ENCODE measurements at places on chromosomes 4 and X. TPM values are rescaled to one million over a fixed set of nuclear protein-coding genes. Genes with fewer than 3 reads are reported as not detected.
A peak's percentile ranks its signal among the peaks of the same experiment; 100 is the strongest.

- no peak for DNase-seq
Measured at GRCh38 chrX:3943965-3944364, 230.5 kb upstream of the PRKX start.

DNA sequence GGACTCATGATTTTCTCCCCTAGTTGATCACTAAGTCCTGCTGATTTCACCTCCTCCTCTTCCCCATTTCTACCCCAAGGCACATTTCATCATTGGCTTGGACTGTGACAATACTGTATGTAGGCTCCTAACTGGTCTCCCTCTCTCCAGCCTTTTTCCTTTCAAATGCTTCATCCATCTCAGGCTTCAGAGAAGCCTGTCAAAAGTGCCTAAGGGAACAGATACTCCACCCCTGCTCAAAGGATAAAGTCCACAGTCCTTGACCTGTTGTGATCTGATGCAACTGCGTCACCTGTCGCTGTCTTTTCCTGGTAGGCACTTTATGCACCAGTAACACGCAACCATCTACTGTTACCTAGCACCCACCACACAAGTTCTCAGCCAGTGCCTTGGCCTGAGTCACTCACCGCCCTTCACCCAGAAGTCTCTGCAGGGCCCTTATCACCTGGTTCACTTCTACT lies 12.8 kb downstream of the SCARB2 start:
- DNase-seq: no peak

The MAGEA9B gene
- not detected for polyA plus RNA-seq

The NLGN4X gene
- 0.06 TPM for polyA plus RNA-seq

DNA sequence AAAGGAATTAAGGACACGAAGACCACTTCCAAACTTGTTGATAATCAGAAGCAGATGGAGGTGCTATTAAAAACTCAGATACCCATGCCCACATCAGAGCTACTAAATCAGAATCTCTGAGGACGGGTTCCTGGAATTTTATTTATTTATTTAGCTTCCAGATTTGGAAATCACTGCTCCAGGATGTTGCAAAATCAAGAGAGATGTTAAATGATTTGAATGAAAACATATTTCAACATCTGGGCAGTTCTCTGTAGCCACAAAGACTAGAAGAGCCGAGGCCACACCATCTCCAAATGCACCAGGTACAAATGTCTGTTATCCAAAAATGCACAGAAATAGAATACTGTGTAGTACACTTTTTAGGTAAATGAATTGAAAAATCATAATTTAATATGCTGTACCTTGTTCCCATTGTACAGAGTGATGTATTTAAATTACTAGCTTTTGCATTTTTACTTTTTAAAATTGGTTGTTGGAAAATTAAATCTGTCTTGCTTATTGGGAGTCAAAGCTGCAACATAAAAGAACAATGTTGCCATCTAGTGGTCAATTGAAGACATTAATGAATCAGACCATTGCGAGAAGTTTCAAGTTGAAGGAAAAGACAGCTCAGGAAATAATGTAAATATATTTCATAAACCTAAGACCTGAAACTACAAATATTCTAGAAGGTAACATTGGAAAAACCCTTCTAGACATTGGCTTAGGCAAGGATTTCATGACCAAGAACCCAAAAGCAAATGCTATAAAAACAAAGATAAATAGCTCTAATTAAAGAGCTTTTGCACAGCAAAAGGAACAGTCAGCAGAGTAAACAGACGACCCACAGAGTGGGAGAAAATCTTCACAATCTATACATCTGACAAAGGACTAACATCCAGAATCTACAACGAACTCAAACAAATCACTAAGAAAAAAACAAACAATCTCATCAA lies 151.3 kb upstream of the TTC29 start:
- DNase-seq: peak; percentile 44

- DNase-seq: peak; percentile 43
Measured at GRCh38 chrX:136209016-136209738, 42.0 kb downstream of the MAP7D3 start.

GRCh38 chrX:30150196-30150895 lies 65.0 kb upstream of the MAGEB2 start:
- no peak for DNase-seq

DNA sequence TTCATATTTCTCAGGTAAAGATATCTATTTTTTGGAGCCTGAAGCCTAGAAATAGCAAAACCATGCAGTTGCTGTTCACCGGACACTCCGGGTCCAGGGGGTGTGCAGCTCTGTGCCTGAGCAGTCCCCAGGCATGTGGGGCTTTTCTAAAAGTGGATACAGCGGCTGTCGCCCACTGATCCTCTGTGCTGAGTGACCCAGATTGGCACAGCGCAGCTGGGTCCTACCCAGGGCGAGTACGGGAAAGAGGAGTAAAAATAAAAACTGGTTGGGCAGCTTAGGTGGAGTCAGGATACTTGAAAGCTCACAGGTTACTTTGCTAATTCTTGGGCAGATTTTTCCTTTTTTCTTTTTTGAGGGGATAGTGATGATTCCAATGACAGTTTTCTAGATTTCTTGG lies 118.8 kb downstream of the UCHL1 start:
- DNase-seq: no peak

- DNase-seq: no peak
Measured at GRCh38 chrX:142204522-142205433, at the start of gene MAGEC2. Gene MAGEC2, minus strand, starts transcription at chrX:142205290. Its CDS starts 1,303 bp downstream, at chrX:142203987.

- DNase-seq: no peak
Measured at GRCh38 chr4:81773557-81773956, 301.9 kb upstream of the RASGEF1B start.

DNA sequence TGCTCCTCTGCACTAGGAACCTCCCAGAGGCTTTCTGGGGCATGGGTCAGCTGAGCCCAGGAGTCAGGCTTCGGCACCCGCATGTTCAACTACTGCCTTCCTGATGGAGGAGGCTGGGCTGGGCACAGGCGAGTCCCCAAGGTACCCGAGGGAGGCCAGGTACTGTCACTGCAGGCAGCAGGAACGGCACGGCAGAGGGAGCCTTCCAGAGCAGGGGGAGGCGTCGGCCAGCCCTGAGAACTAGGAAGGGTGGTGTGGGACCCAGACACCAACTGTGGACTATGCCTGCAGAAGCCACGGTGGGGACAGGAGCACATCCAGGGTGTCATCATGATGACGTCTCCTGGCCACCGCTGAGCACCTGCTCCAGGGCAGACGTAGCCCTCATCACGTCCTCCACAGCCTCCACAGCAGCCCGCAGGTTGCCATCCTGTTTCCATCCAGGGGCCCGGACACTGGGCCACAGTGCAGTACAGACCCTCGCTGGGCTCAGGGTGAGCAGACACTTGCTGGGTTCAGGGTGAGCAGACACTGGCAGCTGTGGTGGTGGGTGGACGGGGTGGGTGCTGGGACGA lies 40.8 kb downstream of the SORCS2 start:
- DNase-seq: no peak

DNA sequence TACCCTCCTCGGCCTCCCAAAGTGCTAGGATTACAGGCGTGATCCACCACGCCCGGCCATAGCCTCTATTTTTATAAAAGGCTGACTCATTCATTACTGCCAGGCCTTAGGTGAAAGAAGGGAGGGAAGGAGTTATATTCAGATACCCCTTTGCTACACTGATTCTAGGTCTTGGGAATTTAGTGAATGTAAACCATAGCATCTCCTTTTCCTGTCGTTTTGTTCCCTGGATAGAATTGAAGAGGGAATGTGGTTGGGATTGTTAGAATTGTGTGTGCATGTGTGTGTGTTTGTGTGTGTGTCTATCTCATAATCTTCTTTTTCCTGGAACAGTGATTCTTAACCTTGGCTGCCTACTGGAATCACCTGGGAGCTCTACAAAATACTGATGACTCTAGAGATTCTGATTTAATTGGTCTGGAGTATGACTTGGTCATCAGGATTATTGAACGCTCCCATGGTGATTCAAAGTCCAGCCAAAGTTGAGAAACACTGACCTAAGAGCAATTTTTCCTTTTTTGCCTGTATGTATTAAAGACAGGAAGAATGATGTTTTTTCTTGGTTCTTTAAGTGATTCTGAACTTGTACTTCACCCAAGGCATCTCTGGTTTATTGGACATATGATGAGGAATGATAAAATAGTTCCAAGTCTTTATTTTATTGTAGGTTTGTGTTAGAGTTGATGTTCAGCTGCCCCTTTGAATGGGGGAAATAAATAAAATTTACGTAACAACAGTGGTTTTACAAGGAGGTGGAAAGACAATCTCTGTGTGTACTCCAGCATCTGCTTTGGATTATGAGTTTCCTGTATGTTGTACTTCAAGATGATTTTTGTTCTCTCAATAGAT lies 37.0 kb downstream of the NAP1L5 start:
- peak; percentile 1 for DNase-seq

DNA sequence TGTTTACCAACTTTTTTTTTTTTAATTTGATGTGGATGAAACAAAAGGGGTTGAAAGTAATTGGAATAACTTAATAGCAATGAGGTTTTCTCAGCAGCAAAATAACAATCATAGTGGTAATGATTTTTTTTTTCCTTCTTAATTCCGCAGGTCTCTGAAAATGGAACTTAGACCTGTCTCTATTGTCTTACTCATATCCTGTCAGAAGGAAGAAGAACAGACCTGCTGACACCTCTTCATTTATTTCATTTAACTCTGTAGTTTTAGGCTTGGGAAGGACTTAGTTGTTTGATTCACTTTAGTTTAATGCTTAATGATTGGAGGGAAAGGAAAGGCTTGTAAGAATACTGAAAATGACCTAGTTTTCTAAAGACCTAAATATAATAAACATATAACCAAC lies 9.0 kb downstream of the PCDH18 start:
- no peak for DNase-seq

The HTN3 gene
- not detected for polyA plus RNA-seq

- DNase-seq: no peak
Measured at GRCh38 chr4:147368948-147369347, 111.9 kb upstream of the EDNRA start.

- no peak for DNase-seq
Measured at GRCh38 chr4:76886848-76887441, 11.0 kb downstream of the SOWAHB start.

DNA sequence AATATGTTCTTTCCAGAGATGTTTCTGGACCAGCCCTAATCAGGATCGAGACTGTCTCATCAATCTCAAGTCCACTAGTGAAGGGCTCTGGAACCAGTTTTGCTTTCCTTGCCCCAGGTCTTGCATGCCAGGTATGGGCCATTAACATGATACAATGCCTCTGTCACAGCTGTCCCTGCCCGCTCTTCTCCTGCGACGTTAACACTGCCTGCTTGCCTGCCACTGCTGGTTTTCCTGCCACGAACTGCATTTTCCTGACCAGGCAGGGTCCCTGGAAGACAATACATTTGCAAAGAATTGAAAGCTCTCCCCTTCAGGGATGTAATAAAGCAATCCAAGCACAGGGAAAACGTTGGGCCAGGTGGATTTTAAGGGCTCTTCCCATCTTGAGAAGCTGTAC lies 200.3 kb downstream of the MID1 start:
- no peak for DNase-seq

GRCh38 chr4:74364256-74364651 lies 691 bp upstream of the EREG start:
- DNase-seq: no peak

GRCh38 chr4:158644760-158645159 lies 26.9 kb downstream of the C4orf46 start:
- no peak for DNase-seq

The HMGN5 gene
- polyA plus RNA-seq: 3.9 TPM

The CD40LG gene
- polyA plus RNA-seq: not detected

GRCh38 chr4:17448689-17449088 lies 63.2 kb downstream of the QDPR start:
- no peak for DNase-seq

The UGT2B17 gene
- not detected for polyA plus RNA-seq
